ENCODE measurements at places on chromosomes 1 and 21. TPM values are rescaled to one million over a fixed set of nuclear protein-coding genes. Genes with fewer than 3 reads are reported as not detected.

- DNase-seq = peak; percentile 68
Observed at GRCh38 chr1:233614173-233614742, 352 bp downstream of the KCNK1 start.

- DNase-seq = peak; percentile 92
Observed at GRCh38 chr21:35578347-35578782, 482.0 kb downstream of the SETD4 start.

DNA sequence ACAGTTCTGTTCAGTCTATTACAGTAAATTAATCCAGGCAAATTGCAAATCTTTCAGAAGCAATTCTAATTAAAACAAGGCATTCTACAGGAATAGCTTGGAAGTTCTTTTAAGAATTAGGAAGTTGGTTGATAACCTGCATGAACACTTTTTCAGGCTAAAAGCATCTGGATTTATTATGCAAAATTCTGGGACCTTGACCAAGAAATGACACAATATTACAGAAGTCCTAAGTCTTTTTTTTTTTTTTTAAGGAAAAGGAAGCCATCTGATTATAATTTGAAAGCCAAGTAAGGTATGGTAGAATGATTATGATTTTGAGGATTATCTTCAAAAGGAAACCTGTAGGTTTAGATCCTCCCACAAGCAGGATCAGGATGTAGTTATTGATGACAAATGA lies 74.7 kb upstream of the KCNK2 start:
- DNase-seq = no peak

DNA sequence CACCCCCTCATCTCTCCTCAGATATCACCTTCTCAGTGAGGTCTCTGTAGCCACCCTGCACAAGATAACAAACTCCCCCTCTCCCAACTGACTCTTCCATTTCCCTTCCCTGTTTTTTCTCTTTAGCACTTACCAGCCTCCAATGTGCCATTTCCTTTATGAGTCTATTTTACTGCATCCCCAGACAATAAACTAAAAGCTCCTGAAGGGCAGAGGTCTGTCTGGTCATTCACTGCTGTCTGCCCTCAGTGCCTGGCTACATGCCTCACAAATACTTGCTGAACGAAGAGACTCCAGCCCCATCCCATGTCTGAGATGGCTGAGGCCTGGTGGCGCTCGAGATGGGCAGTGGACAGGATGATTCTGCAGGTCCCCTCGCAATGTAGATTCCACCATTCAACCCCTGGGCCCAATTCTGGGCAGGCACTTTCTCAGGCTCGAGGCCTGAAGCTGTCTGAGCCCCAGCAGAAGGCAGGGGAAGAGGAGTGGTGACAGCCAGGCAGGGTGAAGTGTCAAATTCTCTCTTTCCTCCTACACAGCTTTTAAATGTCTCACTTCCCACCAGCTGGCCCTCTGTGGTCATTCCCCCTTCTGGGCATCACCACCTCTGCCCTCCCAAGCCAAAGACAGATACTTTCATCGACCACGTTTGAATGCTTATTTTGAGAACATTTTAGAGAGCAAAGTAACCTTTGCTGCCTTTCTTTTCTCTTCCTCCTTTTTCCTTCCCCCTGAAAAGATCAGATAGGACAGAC lies 6.6 kb downstream of the LRRN2 start:
- DNase-seq = no peak

The HORMAD1 gene
- polyA plus RNA-seq = not detected

GRCh38 chr1:185776522-185776921 lies 42.3 kb downstream of the HMCN1 start:
- DNase-seq = no peak

- peak; percentile 61 for DNase-seq
Observed at GRCh38 chr1:211281320-211282022, 22.3 kb downstream of the RCOR3 start.

- DNase-seq = no peak
Observed at GRCh38 chr1:50705041-50705440, 255.0 kb downstream of the FAF1 start.

The KCND3 gene
- polyA plus RNA-seq = 0.42 TPM

The PAQR7 gene
- polyA plus RNA-seq = 12.8 TPM

GRCh38 chr21:45599146-45599581 lies 44.4 kb upstream of the PCBP3 start:
- DNase-seq = no peak

The RBM11 gene
- polyA plus RNA-seq = 0.11 TPM

- DNase-seq = no peak
Observed at GRCh38 chr1:1624443-1625403, 7.2 kb upstream of the MMP23B start.

DNA sequence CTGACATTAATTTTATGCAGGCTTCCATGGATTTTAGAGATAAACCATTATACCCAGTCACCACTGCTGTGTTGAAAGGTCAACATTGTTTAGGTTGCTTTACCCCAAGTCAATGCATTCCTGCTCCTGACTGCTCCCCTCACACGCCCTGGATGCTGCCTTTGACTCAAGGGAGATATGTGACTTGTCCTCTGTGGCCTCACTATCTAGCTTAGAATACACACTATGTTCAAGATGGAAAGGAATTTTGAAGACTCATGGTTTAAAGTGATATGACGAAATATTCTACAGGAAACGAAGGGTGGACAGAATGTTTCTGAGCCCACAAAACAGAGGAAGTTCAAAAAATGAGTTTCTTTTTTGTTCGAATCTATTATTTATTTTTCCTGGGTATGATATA lies 170.4 kb upstream of the NR5A2 start:
- peak; percentile 16 for DNase-seq

The RIPPLY3 gene
- polyA plus RNA-seq = 0.03 TPM

The SLFNL1 gene
- polyA plus RNA-seq = 0.01 TPM

DNA sequence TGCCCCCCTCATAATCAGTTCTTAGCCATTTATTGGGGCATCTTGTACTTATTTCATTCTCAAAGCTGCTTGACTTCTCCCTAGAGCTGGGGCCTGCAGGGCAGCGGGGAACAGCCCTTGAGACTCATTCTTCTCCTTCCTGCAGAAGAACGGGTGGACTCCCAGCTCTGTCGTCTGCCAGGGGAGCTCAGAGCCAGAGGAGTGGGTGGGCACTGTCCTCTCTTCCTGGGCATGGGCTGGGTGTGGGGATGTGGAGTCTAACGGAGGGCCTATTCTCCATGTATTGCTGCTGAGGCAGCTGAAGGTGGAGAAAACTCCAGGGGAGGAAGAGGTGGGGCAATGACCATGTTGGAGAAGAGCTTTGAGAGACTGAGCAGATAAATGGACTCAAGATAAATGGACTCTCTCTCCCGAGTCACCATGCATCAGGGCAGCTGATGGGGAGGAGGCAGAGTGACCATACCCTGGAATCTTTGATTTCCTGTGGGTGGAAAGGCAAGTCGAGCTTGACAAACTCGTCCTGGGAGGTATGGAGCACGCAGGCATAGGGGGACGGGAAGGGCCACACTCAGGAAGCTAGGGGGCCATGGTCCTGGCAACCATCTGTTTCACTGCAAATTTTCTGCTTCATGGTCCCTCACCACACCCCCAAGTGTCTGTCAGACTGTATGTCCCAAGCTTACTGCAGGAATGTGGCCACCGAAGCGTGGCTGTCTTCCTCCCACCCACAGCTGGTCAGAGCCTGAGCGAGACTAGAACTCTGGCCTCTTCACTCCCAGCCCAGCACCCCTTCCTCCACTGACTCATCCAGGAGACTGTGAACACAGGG lies 56.9 kb upstream of the ATP2B4 start:
- DNase-seq = no peak

The STUM gene
- polyA plus RNA-seq = 0.01 TPM

The SRGAP2B gene
- 24.8 TPM for polyA plus RNA-seq

The ADAM30 gene
- not detected for polyA plus RNA-seq

DNA sequence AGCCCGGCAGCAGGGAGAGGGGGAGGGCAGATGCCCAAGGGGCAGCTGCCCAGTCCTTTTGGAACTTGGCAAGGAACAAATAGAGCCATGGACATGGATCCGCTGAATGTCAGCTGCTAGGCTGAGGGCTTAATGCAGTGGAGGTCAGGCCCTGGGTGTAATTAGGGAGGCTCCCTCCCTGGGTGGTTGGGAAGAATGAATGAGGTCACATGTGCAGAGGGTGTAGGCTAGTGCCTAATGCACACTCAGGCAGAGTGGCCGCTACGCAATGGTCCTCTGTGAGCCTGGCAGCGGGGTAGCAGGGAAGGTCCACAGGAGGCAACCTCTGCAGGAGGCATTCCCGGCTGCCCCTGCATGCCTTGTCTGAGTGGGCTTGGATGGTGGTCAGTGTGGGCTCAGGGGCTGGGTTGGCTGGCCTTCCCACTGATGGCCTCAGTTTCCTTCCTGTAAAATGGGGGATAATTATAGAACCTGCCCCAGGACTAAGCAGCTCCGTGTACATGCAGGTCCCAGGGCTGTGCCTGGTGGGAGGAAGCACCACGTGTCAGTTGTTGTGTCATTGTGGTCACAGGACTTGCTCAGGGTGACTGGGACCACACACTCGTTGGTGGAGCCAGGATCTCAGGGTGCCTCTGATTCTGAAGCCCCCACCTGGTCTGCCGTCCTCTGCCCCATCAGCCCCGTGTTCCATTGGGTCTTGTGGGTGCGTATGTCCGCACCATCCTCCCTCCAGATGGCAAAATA lies 81.6 kb upstream of the ACTL8 start:
- DNase-seq = no peak

- peak; percentile 81 for DNase-seq
Observed at GRCh38 chr1:54886724-54887664, at the start of gene DHCR24. Gene DHCR24, minus strand, starts transcription at chr1:54887195. Its CDS starts 76 bp downstream, at chr1:54887119.

The SYPL2 gene
- polyA plus RNA-seq = 1.9 TPM

The FAM151A gene
- not detected for polyA plus RNA-seq

DNA sequence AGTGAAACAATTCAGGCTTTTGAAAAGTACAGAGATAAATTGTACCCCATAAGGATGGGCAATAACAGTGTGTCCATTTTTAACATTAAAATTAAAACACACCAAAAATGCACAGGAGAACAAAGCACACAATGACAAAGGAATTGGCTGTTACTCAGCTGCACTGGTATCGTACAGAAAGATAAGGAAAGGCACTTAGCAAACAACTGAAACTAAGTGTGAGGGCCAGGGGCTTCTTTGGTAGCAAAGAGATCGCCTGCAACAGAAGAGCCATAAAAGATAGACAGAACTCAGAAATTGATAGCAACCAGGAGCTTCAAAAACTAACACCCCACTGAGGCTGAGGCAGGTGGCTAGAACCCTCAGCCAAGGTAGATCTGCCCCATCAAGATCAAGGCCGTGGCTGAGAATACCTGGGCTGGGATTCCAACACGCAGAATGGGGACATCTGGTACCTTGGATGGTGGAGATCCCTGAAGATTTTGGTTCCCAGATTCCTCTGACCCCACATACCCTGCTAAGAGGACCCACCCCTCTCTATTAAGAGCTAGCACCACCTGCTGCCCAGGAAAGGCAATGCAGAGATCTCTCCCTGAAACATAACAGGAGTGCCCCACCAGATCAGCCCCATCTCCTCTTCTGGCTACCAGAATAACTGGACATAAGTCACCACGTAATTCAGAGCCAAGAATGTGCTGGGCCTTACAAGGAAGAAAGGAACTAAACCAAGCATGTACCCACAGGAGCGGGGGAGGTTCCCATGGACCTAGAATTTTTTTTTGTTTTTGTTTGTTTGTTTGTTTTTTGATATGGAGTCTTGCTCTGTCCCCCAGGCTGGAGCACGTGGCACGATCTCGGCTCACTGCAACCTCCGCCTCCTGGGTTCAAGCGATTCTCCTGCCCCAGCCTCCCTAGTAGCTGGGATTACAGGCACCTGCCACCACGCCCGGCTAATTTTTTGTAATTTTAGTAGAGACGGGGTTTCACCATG lies 16.2 kb downstream of the PLEKHO1 start:
- DNase-seq = peak; percentile 67

DNA sequence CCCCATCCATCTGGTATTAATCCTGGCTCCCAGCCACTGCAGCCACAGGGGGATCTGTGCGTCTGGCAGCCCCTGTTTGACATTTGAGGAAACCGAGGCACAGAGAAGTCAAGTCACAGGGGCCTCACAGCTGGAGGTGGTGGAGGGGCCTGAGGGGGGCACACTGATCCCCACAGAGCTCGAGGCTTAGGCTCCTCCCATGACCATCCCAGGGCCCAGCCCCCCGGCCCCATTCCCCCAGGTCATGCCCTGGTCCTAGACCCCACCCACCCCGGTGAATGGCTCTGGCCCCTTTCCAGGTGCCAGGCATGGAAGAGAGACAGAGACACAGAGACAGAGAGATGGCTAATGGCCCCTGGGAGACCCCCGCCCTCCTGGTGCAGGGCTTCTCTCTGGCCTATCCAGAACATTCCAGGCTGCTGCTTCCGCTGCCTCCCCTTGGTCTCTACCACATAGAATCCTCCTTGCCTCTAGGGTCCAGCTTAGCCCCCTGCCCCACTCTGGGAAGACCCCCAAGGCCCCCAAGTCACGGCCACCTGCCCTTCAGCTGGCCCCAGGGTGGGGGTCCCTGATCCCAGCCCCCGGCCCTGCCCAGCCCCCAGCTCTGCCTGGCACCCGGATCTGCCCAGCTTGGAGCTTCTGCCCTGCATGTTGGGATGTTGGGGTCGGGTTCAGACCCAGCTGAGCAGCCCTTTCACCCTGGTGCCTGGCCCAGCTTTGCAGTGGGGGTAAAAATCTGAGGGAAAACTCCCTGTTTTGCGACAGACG lies 29.2 kb upstream of the LRRC3 start:
- DNase-seq = no peak

GRCh38 chr1:204797401-204797800 lies 73.3 kb upstream of the NFASC start:
- DNase-seq = no peak

- no peak for DNase-seq
Observed at GRCh38 chr1:103129255-103129654, 20.9 kb upstream of the COL11A1 start.

- DNase-seq = peak; percentile 34
Observed at GRCh38 chr1:191695865-191696264, 462.4 kb upstream of the RGS18 start.

DNA sequence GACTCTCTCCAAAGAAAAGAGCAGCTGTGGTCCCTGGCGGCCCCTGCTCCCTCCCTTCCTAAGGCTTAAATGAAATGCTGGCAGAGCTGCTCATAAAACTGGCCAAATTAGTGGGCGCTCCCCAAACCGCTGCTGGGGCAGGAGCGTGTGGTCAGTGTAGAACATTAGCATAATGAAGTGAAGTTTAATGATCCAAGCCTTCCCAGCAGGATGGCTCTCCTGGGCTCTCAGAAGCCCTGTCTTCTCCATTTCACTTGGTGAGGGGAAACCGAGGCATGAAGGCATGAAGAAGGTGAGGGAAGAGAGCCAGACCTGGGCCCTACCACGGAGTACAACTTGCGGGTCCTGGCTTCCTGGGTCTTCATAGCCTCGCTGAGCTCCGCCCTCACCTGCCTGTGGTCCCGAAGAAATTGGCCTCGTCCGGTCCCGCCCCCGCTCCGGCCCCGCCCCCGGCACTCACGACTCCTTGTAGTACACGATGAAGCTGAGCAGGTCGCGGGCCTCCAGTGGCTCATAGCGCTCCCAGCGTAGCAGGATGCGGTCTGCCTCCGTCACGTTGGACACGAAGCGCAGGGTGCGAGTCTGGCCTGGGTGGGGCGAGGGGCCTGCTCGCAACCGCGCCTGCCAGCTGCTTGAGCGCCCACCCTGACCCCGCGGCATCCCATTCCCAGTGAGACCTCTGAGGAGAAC lies 10.3 kb downstream of the INSRR start:
- DNase-seq = no peak

DNA sequence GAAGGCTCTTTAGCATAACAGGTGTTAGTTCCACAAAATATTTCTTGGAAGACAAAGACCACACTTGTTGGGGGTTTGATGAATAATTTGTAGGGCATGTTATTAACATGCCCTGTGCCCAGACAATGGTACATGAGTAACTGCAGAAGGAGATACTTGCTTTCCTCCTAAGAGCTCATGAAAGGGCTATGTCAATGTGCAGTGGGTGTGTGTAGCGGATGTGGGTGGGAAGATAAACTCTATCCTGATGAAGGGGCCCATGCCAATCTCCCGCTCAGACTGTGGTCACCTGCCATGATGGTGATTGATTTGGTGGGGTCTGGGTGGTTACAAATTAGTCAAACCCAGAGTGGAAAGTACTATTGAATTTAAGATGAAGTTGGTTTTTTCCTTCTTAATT lies 69.8 kb upstream of the DNAH14 start:
- DNase-seq = no peak

Data from fibroblast of lung (primary cell).